Activated CD4-positive, alpha-beta T cell treated with anti-CD3 and anti-CD28 coated beads, Interleukin-2, amount 50 U/mL, for 1 hour (primary cell): ENCODE measurements at places on chromosomes 1 and 21.
A peak's percentile ranks its signal among the peaks of the same experiment; 100 is the strongest.

DNA sequence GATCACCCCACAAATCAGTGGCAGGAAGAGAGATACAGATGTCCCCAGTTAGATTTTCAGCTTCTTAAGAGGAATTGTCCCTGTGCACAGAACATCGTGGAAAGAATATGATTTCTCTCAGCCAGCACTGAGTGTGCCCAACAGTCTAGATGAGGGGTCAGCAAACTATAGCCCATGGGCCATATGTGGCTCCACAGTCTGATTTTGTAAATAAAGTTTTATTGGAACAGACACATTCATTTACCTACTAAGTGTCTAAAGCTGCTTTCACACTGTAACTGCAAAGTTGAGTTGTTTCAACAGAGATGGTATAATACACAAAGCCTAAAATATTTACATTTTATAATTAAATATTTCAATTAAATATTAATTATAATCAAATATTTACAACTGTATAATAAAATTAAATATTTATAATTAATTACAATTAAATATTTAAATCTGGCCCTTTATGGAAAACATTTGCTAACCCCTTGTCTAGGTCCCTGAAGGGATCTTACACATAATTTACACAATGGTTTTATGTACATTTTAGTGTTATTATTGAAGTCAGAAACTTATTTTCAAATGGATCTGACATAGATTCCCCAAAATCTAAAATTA, 407.6 kb downstream of the PTPRU start:
- DNase-seq = no peak

- no peak for DNase-seq
Observed at GRCh38 chr21:18041012-18041411, 203.6 kb upstream of the CHODL start.

DNA sequence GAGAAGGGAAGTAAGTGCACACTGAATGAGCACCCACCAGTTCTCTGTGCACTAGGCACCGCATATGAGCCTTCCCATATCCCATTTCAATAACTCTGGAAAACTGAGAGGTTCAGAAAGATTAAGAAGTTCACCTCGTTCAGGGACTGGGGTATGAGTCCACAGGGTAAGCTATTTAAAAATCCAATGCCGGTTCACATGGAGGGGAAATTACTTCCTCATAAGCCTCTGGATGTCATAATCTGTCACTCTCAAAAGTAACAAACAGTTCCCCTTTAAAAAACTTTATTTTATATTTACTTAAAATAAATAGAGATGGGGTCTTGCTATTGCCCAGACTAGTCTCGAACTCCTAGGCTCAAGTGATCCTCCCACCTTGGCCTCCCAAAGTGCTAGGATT, 1.9 kb downstream of the OR2B11 start:
- no peak for DNase-seq

DNA sequence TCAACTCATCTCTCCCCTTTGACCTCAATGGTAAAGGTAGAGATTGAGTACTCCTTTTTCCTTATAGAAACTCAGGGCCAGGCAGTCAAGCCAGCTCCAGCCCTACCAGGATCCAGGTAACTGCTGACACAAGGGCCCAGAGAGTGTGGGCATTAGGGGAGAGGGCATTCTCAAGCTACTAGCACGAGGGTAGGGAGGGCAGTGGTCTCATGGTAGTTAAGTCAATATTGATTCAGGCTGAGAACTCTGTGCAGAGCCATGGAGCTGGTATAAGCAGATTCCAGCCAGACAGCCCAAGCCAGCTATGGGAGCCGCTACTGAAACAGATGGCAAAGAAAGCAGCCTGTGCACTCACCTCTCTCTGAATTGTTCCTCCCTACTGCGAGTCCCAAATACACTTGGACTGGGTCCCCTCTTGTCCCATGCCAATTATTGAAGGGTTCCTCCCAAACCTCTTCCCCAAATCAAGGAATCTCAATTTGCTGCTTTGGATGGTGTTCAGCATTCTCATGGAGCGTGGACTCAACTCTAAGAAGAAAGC, 2.8 kb downstream of the PI4KB start:
- DNase-seq = no peak

DNA sequence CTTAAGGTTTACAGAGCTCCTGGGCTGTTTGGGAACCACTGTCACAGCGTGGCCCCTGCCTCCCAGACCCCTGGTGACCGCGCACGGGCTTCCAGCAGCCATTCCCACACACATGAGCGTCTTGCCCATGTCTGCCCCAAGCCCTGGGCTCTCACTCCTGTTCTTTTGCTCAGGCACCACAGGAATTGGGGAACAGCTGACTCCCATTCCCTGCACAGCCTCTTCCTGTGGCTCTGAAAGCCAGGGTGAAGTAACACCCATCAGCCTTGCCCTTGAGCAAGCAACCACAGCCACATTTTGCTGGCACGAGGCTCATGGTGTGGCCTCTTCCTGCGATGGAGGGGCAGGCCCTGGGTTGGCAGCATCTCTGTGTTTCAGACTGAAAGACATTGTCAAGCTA, 14.3 kb upstream of the GPR157 start:
- DNase-seq = no peak

- DNase-seq = no peak
Observed at GRCh38 chr1:59755069-59755685, 59.6 kb upstream of the HOOK1 start.

DNA sequence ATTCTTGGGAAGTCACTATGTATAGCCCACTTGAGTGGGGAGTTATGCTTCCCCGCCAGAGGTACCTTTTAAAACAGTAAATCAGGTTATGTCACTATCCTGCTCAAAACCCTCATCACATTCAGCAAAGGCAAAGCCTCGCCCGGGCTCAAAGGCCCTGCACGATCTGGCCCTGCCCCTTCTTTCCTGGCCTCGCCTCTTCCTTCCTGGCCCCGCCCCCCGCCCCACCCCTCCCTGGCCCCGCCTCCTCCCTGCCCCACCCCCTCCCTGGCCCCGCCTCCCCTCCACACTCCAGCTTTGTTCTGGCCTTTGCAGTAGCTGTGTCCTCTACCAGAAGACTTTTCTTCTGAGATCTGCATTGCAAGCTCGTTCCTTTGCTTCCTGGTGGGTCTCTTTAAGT, 6.6 kb downstream of the LDLRAD2 start:
- peak; percentile 14 for DNase-seq

DNA sequence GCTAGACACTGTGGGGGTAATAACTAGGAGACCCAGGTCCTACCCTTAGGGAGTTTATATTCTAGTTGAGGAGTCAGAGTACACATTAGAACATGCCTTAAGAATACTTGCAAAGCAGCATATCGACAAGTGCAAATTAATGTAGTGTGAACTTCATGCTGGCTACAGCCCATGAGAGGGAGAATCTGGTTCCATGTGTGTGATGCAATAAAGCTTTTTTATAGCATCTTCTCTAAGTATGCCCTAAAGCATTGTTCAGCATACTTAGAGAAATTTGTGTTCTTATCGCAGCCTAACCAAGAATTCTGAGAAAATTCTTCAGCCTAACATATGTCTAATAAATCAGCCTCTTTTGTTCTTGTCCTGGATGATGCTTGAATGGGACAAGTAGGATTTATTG, 95.5 kb downstream of the SDCCAG8 start:
- DNase-seq = no peak

DNA sequence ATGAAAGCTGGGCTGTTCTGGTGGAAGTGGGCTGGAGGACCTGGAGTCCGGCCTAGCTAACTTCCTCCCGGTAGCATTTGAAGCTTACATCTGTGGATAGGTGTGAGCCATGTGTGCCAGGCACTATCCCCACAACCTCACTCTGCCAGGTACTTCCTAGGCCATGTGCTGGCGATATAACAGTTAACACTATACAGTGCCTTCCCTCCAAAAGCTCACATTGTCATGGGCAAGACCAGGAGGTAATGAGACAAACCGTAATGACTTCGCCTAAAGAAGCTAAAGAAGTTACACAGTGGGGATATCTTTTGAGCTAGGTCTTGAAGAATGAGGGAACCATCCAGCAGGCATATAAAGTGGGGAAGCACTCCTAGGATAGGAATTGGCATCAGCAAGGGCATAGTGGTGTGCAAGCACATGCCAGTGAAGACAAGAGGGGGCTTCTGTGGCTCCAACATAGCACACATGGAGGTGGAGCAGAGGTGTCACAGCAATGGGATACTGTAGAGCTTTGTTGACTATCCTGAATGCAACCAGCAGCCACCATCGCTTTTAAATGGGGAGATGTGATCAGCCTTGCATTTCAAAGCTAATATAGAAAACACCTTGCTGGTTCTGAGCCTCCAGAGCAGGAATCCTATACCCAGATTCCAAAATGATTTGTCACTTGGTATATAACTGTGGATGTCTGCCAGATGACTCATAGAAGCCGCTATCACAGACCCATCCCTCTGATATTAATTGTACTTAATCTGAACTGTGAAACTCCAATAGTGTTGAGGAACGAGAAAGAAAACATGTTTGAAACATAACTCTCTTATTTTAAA, 466.3 kb downstream of the LMO4 start:
- DNase-seq = no peak

DNA sequence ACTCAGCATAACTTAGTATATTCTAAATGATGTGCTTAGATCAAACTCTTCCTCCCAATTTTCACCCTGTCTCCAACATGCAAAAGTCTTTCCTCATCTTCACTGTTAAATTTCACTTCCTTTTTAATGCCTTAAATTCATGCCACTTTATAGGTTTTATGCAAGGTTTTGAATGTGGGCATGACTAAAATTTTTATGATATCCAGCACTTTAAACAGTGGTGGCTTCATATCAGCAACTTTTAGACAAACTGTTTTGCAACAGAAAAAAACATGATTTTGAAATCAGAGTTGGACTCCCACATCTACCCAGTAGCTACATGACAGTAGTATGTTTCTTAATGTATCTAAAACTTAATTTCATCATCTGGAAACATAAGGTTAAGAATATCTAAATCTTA, 84.7 kb upstream of the ZP4 start:
- DNase-seq = no peak

GRCh38 chr1:206723462-206723804, 38.7 kb downstream of the MAPKAPK2 start:
- no peak for DNase-seq

- peak; percentile 18 for DNase-seq
Observed at GRCh38 chr1:214123061-214123784, 135.4 kb downstream of the PROX1 start.

GRCh38 chr1:1132956-1133750, 17.3 kb upstream of the C1orf159 start:
- no peak for DNase-seq

GRCh38 chr1:245558069-245558468, 403.3 kb downstream of the KIF26B start:
- no peak for DNase-seq

- DNase-seq = no peak
Observed at GRCh38 chr1:87278825-87279535, 49.7 kb upstream of the LMO4 start.
